ENCODE measurements at places on chromosomes 4 and X. TPM values are rescaled to one million over a fixed set of nuclear protein-coding genes. Genes with fewer than 3 reads are reported as not detected.

DNA sequence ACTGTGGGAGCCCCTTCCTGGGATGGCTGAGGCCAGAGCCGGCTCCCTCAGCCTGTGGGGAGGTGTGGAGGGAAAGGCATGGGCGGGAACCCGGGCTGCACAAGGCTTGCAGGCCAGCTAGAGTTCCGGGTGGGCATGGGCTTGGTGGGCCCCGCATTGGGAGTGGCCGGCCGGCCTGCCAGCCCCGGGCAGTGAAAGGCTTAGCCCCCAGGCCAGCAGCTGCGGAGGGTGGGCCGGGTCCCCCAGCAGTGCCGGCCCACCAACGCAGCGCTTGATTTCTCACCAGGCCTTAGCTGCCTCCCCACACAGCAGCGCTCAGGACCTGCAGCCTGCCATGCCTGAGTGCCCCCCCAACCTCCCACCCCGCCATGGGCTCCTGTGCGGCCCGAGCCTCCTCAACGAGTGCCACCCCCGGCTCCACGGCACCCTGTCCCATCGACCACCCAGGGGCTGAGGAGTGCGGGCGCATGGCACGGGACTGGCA lies 78.0 kb downstream of the COX7B2 start:
- no peak for DNase-seq

GRCh38 chr4:91963486-91963885 lies 340.3 kb upstream of the GRID2 start:
- DNase-seq = no peak

DNA sequence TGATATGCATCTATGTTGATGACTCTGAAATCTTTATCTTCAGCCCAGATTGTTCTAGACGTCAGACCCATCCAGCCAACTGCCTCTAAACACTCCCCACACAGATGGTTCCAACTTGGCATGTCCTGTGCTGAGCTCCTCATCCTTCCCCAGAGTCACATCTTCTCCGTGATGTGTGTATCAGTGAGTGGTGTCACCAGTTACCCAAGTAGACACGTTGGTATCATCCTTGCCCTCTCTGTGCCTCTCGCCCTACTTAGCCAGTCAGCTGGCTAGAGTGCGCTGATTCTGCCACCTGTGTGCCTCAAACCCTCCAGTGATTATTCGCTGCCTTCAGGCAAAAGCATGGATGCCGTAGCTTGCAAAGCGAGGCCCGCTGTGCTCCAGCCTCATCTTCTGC lies 18.6 kb downstream of the PRIMPOL start:
- no peak for DNase-seq

- no peak for DNase-seq
These were observed 56.3 kb upstream of the LNX1 start for GRCh38 chr4:53647547-53647946.

- no peak for DNase-seq
These were observed 59.0 kb downstream of the FAM13A start for GRCh38 chr4:88998001-88998400.

DNA sequence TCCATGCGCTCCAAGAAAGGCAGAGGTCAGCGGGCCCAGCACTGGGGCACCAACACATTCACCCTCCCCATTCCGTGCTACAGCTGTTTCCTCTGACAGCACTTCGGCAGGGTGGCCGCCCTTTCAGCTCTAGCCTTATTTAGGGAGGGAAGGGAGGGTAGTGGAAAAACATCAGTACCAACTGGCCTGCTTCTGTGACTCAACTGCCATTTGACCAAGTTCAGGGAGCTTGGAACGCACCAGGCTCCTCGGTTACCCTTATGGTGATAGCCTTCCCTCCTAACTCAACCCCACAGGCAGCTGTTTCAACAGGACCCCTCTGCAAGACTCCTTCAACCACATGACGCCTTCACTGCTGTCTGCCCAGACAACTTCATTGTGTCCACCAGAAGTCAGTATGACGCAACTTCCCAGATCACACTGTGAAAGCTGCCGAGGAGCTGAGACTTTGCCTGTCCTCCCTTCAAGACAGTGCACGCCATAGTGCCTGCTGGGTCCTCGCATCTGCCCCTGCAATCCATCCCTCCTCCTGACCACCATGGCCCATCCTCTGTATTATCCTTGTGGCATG lies 132.2 kb downstream of the AFAP1 start:
- DNase-seq = no peak

DNA sequence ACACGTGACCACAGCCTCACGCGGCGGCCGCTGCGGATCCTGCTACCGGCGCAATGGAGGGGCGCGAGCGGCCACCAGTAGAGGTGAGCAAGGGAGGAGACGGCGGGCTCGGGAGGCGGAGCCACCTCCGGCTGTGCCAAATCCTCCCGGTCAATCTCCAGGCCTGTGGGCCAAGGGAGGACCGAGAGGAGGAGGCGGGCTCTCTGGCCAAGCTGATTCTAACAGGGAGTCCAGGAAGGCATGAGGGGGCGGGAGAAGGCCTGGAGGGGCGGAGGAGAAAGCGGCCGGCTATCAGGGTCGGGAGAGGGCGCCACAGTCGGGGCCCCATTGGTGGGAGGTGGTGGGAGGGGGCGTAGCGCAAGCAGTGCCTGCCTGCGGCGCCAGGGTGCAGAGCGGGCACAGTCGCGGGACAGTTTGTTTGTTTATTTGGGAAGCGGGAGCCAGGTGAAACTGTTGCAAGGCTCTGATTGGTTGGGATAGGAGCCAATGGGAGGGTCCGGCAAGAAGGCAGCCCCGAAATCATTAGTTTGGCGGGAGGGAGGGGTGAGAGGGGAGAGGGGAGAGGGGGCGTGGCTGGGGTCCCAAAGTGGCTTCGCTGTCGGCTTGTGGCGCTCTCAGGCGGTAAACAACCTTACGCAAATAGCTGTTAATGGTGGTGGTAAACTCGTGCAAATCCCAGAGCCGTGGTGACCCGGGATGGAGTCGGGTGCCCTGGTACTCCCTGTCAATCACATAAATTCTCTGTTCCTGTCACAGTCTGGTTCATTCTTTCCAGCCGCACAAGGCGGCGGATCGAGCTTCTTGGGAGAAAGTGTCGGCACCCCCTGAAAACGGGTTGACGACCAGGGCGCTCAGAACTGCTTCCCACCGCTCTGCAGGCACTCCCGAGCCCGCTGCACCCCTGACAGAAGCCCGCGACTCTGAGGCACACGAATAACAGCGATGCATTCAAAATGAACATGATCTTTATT lies at the start of gene IRS4:
Gene IRS4 (minus strand): TSS at position 55 of the 971 bp plus-strand sequence.
- no peak for DNase-seq

GRCh38 chr4:22348410-22348809 lies 167.5 kb downstream of the ADGRA3 start:
- DNase-seq = no peak

GRCh38 chr4:81666491-81666890 lies 194.8 kb upstream of the RASGEF1B start:
- DNase-seq = no peak

GRCh38 chr4:1029529-1029928 lies 18.1 kb downstream of the FGFRL1 start:
- no peak for DNase-seq

- no peak for DNase-seq
These were observed 114.9 kb downstream of the VSIG4 start for GRCh38 chrX:65925005-65925404.

DNA sequence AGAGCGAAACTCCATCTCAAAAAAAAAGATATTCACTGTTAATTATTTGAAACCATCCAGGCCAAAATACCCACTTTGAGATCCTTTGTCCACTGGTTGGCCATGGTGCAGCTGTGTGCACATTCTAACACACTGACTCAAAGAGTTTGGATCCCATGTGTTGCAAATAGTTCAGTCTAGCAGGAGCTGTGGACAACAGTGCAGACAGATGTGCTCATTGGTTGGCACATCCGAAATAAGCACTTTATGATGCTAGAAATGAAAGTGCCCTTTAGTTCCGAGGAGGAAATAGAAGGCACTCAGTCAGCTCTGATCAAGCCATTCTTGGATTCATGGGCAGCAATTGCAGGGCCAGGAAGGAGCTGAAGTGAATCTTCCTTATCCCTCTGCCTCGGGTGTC lies 63.0 kb upstream of the TMEM150C start:
- no peak for DNase-seq

GRCh38 chr4:147407261-147408045 lies 73.4 kb upstream of the EDNRA start:
- no peak for DNase-seq

DNA sequence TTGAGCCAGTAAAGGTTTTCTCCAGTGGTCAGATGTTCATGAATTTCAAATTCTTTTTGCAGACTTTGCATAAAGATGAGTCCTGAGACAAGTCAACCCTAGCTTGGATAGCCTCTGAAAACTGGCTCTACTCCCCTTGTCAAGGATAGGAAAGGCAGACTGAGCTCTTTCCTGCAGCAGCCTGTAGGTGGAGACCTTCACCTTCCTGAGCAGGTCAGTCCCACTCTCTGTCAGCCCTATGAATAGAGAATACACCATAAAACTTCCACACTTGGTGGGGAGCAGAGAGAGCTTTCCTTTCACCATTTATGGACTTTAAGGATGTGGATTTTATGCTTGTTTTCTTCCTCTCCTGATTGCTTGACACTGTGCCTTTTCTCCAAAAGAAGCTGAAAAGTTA lies 41.9 kb downstream of the PCDH19 start:
- no peak for DNase-seq

Gene NR3C2
- total RNA-seq = 1.5 TPM

Gene LAMP2
- total RNA-seq = 59.6 TPM

Gene MED28
- total RNA-seq = 6.9 TPM

Gene GPRIN3
- total RNA-seq = 0.94 TPM

Data from epithelial cell of proximal tubule (primary cell).